Effector CD4-positive, alpha-beta T cell (primary cell): ENCODE measurements at places on chromosomes 11 and 22.

GRCh38 chr11:94595076-94595475, 27.9 kb downstream of the PIWIL4 start:
- no peak for DNase-seq

DNA sequence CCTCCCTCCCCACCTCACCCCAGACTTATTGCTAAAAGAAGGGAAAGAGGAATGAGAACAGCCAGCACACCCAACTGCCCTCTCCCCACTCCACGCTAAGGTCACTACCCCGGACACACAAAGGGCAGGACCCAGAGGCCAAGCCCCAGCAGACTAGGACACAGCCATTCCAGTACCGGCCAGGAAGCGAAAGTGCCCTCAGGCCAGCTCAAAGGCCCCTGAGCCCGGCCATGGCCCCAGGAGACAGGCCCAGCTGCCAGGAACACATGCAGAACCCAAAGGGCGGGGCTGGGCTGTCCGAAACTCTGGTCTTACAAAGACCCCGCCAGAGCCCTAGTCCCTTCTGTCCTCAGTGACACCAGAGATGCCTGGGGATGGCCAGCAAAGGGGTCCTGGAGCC, 5.5 kb downstream of the RCOR2 start:
- no peak for DNase-seq

DNA sequence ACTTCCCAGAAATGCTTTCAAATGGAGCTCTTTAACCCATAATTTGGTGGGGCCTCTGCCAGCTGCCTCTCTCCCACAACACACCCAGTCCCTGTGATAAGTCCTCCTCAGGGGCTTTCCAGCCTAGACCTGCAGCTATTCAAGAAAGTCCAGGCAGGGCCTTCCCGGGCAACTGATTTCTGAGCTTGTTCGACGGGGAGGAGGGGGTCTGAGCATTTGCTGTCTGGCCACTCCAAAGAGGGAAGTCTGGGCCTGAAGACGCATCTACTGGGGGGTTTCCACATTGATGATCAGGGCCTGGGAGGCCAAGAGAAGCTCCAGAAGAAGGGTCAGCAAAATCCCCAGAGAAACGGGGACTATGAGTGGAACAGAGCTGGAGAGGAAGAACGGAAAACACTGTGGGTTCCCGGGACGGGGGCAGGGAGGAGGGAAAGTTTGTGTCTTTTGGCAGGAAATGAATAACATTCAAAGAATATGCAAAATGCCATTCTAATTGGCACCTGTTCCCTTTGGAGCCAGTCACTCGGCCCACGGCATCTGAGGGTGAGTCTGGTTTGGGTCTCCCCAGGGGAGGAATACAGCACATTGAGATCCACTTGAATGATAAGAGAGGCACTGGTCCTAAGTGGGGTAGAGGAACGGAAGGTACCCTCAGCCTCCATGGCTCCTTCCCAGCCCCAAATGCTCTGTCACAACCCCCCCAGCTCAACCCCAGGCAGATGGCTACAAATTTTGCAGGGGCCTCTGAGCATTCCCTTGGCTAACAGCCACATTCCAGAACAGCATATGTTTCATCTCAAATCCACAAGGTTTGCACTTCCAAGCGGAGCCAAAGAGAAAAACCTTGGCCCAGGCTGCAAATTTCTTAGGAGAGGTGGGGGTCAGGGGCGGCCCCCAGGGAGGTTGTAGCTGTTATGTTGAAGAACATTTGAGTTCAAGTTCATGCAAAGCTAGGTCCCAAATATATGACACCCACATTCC, 72.0 kb downstream of the RPUSD4 start:
- no peak for DNase-seq

DNA sequence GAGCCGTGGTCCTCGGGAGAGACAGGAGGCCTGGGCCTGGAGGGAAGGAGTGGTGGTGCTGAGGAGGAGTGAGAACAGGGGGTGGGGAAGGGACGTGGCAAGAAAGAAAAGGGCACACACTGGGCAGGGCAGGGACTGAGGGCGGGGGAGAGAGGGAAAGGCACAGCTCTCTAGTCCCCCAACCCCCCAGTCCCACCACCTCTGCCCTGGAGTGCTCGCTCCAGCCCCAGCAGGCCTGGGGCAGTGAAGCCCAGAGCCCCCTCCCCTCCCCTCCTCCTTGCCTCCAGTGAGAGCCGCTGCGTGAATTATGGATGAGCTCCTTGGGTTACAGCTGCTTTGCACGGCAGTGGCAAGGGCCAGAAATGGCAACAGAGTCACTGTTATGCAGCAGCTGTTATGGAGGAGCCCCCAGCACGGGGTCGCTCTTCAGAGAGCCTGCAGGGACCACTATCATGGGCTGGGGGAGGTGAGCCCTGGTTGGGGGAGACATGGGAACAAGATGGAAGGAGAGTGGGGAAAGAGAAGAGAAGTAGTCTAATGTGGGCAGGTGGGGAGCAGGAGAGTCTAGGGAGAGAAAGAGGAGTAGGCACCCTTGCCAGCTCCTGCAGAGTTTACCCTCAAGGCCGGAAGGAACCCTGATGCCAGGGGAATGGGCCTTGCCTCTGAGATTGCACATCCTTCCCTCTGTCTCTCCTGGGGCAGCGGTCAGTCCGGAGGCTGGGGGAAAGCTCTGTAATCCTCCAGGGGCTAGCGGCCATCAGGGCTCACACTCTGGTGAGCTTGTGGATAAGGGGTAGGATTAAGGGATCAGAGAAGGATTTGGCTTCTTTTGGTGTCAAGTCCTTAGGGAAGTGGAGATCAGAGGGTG, 3.6 kb downstream of the RTN4RL2 start:
- DNase-seq: no peak
